Heart left ventricle (tissue), 16 donors: ENCODE measurements at places on chromosomes 5 and 9.
A peak's percentile ranks its signal among the peaks of the same experiment; 100 is the strongest.

- no peak for DNase-seq
- H3K36me3 ChIP-seq, result no peaks in the 10 kb centered on the region
- peaks cover 4% of the 10 kb centered on the region for H3K4me1 ChIP-seq
- no peak overlapping the region for H3K4me3 ChIP-seq
- no peaks in the 10 kb centered on the region for H3K27me3 ChIP-seq
Observed at GRCh38 chr5:143662020-143662419, 149.9 kb upstream of the HMHB1 start.

DNA sequence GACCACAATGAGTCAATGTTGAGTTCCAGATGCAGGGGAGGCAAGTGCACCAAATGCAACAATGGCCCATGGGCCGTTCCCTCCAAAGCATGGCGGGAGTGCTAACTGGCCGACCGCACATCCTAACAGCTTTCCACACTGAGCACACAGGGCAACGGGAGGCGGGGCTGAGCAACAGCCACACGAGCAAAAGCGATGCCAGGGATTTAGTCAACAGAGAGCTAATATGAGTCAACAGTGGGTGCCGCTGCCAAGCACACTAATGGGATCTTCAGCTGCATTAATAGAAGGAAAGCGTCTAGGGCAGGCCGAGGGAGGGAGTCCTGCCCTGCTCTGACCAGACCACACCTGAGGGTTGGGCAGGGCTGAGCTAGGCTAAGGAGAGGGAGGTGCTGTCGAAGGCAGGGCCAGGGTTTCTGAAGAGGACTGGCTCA is 4.6 kb downstream of the EPB41L4B start:
- DNase-seq, result no peak
- peaks cover 22% of the 10 kb centered on the region for H3K4me1 ChIP-seq
- H3K4me3 ChIP-seq, result no peak overlapping the region
- peaks cover 12% of the 10 kb centered on the region for H3K27me3 ChIP-seq

- no peaks in the 10 kb centered on the region for H3K4me1 ChIP-seq
- no peak overlapping the region for H3K27ac ChIP-seq
- H3K27me3 ChIP-seq, result no peaks in the 10 kb centered on the region
- H3K4me3 ChIP-seq, result no peak overlapping the region
- no peak for DNase-seq
- no peaks in the 10 kb centered on the region for H3K36me3 ChIP-seq
Observed at GRCh38 chr9:81984928-81985327, 3.6 kb upstream of the SPATA31D1 start.

GRCh38 chr9:131255676-131256197 is 20.6 kb downstream of the FAM78A start:
- peaks cover 42% of the 10 kb centered on the region for H3K4me1 ChIP-seq
- H3K27ac ChIP-seq, result peak overlapping the region; percentile 97

- peaks cover 4% of the 10 kb centered on the region for H3K36me3 ChIP-seq
- H3K27me3 ChIP-seq, result no peaks in the 10 kb centered on the region
- H3K4me3 ChIP-seq, result no peak overlapping the region
- no peak overlapping the region for H3K27ac ChIP-seq
- no peaks in the 10 kb centered on the region for H3K4me1 ChIP-seq
Observed at GRCh38 chr5:33526755-33527154, 86.0 kb downstream of the TARS1 start.
